ENCODE measurements at places on chromosomes 1 and 21.

GRCh38 chr1:112509005-112509659, 367 bp downstream of the WNT2B start:
- DNase-seq, result no peak

GRCh38 chr1:51512606-51513005, 6.5 kb downstream of the EPS15 start:
- no peak for DNase-seq

DNA sequence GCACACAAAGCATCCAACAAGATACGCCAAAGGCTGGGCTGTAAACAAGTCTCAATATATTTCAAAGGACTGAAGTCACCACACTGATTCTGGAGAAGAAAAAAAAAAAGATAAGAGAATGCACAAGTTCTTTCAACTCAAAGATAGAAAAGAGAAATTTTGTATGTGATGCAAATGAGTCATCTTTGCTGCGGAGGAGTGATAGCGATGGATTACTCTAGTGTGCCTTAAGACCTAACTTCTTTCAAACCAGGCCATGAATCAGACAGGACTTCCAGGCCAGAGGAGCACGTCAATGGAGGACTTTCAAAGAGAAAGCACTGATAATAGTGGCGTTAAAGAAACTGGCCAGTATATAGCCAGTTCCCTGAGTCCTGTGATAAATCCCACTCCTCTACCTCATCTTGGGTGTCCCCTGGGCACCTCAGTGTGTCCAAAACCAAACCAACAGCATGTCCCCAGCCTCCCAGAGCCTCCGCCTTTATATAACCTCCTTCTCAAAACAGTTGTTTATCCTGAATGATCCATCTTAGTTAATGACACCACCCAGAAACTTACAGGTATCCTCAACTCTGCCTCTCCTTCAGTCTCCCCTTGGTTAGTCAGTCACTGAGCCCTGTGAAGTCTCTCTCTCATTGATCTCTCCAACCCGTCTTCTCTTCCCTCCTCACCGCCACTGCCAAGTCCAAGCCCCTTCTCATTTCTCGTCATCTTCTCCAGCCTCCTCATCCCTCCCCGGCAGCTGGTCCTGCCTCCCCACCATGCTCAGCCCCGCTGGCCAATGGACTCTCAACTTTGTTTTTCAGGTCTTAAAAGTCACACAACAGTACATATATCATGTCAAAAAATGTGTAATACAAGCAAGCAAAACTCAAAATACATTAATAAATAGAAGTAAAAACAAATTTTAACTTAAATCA, 47.2 kb upstream of the IFFO2 start:
- DNase-seq, result no peak

- DNase-seq, result no peak
Observed at GRCh38 chr1:147292012-147292411, 49.5 kb downstream of the CHD1L start.

DNA sequence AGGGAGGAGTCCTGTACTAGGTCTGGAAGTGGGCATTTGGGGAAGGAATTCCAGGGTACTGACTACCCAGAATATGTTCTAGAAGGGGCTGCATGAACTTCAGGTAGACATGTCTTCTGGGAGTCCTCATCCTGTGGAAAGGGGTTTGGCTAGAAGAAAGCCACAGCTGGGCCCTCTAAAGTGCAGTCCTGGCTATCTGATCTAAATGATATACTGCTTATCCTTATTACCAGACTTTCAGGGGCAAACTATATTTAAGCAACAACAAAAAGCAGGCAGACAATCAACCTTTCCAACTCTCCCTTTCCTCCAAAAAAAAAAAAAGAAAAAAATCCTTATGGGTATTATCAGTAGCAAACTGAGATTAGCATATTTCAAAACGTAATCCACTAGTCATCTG, 29.8 kb upstream of the GFI1 start:
- no peak for DNase-seq
